ENCODE measurements at places on chromosomes 12 and 14.

- no peak for DNase-seq
Observed at GRCh38 chr14:102461490-102462338, 47.9 kb downstream of the ANKRD9 start.

- DNase-seq: no peak
Observed at GRCh38 chr12:25364529-25365339, 114.0 kb upstream of the KRAS start.

DNA sequence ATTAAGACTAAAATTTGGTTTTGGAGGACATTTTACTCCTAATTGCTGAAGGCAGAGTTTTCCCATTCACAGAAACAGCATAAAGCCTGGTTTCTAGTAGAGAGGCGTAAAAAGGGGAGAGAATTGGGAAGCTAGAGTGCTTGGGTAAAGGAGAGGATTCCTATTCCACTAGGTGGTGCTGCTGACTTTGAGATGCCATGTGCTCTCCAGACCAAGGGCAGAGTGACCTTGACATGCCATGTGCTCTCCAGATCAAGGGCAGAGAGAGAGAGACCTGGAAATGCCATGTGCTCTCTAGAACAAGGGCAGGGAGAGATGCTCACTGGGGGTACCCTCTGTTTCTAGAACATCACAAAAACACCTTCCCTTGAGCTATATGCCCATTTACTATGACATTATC is 176.2 kb upstream of the PDZRN4 start:
- DNase-seq: no peak

DNA sequence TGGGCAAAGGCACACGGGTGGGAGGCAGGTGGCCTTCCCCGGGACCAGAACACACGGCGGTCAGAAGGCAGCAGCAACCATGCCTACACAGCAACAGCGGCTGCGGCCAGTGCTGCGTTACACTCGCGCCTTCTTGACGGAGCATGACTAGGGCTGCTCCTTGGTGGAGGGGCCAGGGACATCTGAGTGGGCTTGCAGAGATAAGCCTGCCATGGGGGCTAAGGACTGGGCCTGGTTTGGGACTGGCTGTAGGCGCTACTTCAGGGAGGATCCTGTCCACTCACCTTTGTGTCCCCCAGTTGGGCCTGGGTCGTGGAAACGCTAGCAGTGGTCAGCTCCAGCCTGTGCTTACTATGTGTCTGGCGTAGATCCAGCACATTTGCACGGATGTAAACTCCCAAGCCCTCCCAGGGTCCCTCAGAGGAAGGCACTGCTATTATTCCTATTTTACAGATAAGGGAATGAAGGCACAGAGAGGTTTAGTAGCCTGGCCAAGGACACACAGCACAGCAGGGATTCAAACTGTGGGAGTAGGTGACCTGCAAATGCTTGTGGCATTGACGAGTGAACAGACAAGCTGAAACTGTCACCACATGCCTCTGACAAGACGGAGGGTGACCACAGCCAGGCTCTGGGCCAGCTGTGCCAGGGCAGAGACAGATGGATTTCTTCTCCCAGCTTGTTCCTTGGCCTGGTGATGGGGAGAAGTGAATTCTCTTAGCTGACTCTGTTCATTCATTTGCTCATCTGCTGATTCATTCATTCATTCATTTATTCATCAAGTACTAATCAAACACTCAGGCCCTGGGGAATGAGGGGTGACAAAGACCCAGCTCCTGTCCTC is 31.9 kb upstream of the DLK1 start:
- no peak for DNase-seq

DNA sequence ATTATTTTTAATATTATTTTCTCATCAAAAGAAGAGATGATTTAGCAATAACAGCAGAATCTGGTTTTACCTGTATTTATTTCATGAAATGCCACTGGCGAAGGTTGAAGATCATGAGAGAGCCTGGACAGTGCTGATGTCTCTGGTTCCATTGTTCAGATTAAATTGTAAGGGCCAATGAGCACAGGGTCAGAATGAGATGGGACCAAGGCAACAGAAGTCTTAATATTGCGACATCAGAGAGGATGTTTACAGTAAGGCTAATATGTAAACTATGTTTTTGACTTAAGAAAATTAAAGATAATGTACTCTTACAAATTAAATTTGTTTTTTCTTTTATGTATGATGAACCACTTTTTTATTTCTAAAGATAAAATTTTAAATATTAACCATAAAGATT is 35.2 kb upstream of the KLRD1 start:
- DNase-seq: no peak

GRCh38 chr12:116709768-116710167 is 28.1 kb downstream of the SPRING1 start:
- no peak for DNase-seq

- no peak for DNase-seq
Observed at GRCh38 chr14:71231521-71232393, 324.5 kb downstream of the PCNX1 start.

DNA sequence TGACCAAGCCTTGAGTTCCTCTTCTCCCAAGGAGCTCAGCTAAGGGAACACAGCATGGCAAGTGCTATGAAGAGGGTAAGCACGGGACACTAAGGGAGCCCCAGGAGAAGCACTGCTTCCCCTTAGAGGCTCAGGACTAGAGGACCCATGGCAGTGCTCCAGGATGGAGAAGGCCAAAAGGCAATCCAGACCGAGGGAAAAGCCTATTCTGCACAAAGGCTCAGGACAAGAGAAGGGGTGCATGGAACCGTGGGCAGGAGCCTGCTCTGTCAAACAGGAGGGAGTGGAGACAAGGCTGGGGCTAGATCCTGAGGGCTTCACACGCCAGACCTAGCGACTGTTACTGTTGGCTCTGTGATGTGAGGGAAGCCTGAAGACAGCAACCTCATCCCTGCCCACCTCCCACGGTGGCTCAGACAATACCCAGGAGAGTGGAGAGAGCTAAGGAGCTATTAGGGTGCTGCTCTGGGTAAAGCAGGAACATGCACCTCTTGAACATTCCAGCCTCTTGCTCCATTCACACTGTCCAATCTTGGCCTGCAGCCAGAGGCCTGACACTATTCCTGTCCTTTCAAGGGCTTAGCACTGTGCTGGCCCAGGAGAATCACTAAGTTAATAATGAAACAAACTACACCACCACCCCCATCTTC is 24.2 kb downstream of the OTUB2 start:
- no peak for DNase-seq

Data from right renal cortex interstitium (tissue), 3 donors.